ENCODE measurements at places on chromosomes 13 and 19.

GRCh38 chr19:6412447-6413091 is 12.0 kb downstream of the KHSRP start:
- DNase-seq, result no peak

DNA sequence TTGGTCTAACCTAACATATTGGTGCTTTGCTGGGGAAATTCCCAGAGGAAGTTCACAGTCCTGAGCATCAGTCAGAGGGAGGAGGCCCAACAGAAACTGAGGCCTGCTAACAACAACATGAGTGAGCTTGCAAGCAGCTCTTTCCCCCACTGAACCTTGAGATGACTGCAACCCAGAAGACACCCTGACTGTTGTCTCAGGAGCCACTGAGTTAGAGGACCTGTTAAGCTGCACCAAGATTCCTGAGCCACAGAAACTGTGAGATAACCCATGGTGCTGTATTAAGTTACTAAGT is 193.2 kb upstream of the UBL3 start:
- DNase-seq, result no peak

- no peak for DNase-seq
Measured at GRCh38 chr19:11338569-11339253, 746 bp downstream of the RAB3D start.

- no peak for DNase-seq
Measured at GRCh38 chr19:38032951-38033350, 125.9 kb downstream of the SIPA1L3 start.

DNA sequence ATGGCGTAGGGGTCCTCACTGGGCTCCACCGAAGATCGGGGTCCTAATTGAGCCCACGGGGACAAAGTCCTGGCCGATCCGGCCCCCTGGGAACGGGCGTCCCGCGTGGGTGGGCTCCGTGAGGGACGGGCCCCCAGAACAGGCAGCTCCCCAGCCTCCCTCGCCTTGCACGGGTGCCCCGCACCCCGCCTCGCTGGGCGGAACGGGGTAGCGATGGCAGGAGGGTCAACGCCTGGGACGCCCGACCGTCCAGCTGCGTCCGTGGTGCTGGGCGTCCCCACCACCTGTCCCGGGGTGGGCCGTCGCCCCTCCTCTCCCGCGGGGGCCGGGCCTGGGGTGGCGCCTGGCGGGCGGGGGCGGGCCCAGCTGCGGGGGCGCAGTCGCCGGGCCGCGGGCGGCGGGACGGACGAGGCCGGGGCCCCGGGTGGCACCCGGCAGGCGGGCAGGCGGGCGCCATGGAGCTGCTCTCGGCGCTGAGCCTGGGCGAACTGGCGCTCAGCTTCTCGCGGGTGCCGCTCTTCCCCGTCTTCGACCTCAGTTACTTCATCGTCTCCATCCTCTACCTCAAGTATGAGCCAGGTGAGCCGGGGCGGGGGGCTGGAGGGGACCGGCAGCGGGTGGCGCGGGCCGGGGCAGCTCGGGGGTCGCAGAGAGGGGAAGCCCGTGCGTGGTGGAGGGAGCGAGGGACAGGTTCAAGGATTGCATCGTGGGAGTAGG is at the start of gene TMEM38A:
Gene TMEM38A (plus strand): TSS at position 377 of the 717 bp plus-strand sequence. CDS start 79 bp downstream, at position 456.
- DNase-seq, result no peak

DNA sequence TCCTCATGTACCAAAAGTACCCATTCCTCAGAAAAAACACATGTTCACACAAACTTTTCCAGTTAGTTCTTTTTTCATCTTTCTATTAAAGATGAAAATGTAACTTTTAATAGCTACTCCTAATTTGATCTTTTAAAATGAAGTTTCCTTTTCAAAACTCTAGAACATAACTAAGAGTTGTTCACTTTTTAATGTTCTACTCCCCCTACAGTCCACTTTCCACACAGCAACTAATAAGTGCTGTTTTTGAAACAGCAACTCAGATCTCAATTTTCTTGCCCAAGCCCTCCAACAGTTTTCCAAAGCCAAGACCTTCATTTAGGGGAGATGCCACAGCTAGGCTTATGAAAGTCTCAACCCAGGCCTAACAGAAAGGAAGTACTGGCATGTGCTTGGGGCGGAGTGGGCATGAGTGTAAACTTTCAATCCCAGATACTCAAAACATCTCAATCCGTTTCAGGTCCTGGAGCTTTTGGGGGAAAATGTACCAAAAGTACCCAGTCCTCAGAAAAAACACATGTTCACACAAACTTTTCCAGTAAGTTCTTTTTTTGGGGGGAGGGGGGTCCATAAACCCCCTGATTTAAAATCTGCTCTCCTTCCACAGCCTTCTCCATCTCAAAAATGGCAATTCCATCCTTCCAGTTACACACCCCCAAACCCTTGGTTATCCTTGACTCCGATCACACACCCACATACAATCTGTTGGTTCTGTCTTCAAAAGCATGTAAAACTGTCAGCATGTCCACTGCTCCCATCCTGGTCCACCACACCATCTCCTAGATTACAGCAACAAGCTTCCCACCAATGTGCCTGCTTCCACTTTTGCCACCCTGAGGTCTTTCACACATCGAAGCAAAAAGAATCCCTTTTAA is 2.0 kb downstream of the FBL start:
- DNase-seq, result no peak

DNA sequence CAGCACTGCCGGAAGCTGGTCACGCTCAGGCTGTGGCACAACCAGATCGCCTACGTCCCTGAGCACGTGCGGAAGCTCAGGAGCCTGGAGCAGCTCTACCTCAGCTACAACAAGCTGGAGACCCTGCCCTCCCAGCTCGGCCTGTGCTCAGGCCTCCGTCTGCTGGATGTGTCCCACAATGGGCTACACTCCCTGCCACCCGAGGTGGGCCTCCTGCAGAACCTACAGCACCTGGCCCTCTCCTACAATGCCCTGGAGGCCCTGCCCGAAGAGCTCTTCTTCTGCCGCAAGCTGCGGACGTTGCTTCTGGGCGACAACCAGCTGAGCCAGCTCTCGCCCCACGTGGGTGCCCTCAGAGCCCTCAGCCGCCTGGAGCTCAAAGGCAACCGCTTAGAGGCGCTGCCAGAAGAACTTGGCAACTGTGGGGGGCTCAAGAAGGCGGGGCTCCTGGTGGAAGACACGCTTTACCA is 3.2 kb upstream of the MAP2K7 start:
- DNase-seq, result no peak

GRCh38 chr13:72458701-72459100 is 268.7 kb downstream of the MZT1 start:
- DNase-seq, result peak; percentile 11

DNA sequence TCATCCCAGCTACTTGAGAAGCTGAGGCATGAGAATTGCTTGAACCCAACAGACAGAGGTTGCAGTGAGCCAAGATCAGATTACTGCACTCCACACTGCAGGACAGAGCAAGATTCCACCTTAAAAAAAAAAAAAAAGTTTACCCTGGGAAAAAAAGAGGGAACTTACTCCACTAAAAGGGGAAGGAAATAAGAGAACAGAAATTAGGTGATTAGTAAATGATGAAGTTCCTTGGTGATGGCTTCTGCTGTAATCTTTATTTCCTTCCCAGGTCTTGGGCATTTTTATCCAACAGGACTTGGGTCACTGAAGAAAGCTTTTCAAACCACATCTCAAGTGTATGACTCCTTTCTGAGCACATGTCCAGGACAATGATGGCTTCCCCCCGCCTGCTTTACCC is 9.3 kb downstream of the ZNF780A start:
- no peak for DNase-seq

- DNase-seq, result peak; percentile 53
Measured at GRCh38 chr13:77980592-77980991, 62.0 kb upstream of the EDNRB start.

- DNase-seq, result no peak
Measured at GRCh38 chr13:31433746-31434145, 234.0 kb downstream of the B3GLCT start.

DNA sequence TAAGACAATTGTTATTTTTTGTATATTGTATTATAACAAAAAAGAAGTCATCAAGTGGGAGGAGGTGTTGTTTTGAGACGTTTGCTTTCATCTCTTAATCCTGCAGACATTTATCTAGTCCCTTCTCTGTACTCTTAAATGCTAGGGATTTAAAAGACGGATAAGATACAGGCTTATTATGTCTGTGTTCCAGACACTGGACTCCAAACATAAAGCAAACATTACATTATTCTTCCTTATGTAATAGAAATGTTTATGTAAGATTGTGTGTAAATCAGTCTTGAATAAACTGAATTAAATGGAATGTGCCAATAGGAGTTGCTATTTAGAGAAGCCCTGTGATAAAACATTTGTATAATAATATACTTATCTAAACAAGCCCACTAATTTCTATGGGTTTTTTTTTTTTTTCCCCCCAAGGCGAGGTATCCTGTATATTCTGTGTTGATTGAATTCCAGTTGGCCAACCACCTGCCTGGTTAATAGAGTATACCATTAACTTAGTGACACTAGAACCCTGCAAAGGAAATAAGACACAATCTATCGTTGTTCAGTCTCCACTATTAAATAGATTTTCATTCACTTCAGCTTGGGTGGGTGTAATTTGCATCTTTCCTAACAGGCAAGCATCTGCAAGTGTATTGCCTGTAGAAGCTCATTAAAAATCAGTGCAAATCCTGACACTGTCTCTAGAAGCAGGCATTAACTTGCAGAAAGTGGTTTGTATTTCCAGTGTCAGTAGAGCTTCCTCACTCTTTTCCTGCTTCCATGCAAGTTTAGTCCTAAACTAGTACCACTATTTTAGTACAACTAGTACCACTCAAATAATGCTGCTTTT is 69.0 kb downstream of the LRCH1 start:
- DNase-seq, result no peak

GRCh38 chr13:24167666-24168391 is 7.3 kb downstream of the SPATA13 start:
- no peak for DNase-seq

DNA sequence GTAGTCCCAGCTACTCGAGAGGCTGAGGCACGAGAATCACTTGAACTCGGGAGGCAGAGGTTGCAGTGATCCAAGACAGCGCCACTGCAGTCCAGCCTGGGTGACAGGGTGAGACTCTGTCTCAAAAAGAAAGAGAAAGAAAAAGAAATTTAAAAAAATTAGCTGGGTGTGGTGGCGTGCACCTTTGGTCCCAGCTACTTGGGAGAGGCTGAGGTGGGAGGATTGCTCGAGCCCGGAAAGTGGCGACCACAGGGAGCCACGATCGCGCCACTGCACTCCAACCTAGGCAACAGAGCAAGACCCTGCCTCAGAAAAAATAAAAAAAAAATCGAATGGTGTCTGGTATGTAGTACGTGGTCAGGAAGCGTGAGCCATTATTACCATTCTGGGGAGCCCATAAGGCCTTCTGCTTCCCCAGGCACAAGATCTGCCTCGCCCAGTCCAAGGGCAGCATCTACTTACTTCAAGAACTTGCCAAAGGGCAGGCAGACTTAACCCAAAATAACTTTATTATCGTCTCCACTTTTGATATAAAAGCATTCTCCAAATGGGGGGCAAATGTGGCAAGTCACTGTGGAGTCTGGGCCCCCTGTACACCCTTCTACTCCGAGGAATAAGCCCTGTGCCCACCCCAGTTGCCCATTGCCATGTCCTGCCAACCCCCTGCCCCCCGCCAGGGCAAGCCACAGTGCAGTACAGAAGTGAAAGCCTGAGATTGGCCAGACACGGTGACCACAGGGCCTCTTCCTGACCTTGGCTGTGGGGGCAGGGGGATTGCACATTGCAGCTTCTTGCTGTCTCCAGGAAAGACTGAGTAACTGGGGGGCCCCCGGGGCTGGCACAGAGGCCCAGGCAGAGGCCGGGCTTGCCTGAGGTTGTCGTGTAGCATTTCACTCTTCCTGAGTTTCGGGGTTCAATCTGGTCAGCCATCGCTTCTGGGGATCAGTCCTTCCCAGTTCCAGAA is 12.6 kb downstream of the CCL25 start:
- no peak for DNase-seq

DNA sequence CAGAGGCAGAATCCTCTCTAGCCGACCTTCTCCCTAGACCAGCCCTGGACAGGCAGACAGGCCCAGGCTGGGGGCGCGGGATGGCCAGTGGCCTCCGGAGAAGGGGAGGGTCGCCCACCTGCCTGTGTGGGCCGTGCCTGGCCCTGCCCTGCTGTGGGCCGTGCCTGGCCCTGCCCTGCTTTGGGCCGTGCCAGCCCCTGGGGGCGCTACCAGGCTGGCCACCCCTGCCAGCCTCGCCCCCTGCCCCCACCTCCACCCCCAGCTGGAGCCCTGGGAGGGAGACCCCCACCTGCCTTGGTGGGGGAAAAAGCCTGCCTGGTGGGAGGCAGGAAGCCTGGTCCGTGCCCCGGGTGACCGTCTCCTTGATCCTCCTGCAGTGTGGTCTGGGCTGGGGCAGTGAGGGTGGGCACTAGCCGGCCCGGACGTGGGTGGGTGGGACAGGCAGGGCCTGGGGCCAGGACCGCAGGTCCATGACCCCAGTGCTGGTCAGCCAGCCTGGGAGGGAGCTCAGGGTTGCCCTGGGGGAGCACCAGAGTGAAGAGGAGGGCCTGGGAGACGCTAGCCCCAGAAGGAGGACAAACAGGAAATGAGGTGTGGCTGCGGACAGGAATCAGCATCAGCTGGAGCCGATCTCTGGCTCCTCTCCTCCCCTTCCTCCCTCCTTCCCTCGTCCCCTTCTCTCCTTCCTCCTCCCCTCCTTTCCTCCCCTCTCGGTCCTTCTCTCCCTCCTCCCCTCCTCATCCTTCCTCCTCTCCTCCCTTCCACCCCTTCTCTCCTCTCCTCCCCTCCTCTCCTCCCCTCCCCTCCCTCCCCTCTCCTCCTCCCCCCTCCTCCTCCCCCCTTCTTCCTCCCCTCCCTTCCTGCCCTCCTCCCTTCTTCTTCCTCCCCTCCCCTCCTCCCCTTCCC is 5.1 kb upstream of the MKNK2 start:
- DNase-seq, result no peak

GRCh38 chr13:99256709-99257108 is 1.5 kb downstream of the GPR18 start:
- no peak for DNase-seq

- DNase-seq, result no peak
Measured at GRCh38 chr13:33372251-33372919, 86.8 kb upstream of the STARD13 start.

DNA sequence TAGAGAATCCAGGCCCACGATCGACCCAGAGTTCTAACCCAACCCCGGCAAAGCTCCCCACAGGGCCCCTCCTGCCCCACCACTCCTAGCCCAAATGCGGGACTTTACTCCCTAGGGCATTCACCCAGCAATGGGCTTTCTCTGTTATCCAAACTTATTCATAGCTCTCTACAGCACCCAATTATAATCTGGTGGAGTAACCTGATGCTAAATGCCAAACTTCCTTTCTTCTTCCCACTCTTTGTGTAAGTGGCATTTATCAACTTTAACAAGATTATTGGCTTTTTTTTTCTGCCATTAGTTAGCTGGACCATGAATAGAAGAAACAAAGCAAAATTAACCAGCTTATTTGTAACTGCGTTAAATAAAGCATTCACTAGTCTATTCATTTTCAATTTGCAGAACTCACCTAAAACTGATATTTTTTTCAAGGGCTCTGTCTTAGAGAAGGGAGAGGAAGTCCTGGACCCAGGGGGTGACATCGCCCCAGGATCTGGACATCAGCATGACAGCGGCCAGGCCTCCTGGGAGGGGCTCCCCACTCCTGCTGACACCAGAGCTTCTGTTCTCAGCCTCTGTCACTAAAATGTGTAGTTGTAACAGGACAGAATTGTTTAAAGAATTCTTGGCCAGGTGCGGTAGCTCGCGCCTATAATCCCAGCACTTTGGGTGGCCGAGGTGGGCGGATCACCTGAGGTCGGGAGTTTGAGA is 1.5 kb downstream of the FAM124A start:
- DNase-seq, result no peak

- DNase-seq, result peak; percentile 31
Measured at GRCh38 chr13:109647053-109647452, 139.3 kb downstream of the IRS2 start.

GRCh38 chr13:20714563-20715329 is 11.2 kb downstream of the IL17D start:
- peak; percentile 98 for DNase-seq

Data from skeletal muscle cell (primary cell).